ENCODE measurements at places on chromosomes 1 and 21.
A peak's percentile ranks its signal among the peaks of the same experiment; 100 is the strongest.

DNA sequence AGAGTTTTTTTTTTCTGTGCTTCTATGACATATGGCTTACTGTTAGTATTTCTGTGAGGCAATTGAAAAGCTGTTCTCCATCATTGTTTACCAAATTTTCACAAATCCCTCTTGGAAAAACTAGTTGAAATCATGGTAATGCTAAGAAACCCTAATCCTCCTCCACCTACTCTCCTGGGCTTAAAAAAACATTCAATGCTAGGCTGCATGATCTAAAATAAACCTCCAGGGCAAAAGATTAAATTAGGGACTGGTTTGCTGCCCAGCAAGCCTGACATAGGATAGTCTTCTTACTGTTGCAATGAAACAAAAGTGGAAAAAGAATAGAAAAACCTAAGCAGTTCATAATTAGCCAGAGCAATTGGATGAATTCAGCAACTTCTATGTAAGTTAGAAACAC lies 16.1 kb downstream of the C1orf52 start:
- DNase-seq, result no peak

- no peak for DNase-seq
Observed at GRCh38 chr1:47515164-47515789, 77.4 kb downstream of the FOXD2 start.

DNA sequence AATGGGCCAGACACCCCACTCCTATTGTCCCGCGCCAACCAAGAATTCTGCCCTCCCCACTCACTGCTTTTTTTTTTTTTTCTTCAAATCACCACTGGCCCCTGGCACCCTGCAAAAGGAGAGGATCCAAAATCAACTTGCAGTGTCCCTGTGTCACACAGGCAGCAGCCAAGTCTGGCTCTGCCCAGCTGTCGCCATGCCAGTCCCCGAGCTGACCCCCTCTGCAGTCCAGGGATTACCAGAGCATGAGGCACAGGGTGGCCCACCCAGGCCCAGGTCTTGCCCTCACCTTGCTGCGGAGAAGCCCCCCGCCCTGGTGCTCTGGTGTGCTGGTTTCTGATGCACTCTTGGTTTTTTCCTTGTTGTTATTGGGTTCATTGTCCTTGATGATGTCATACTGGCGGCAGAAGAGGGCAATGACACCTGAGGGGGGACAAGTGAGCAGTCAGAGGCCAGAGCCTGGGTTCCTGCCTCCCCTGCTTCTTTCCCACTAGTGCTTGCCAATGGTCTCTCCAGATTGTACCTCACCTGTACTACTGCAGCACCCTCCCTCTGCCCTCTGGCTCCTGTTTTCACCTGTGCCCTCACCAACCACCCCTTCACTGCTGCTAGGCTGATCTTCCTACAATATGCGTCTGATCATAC lies 6.2 kb downstream of the FNDC5 start:
- DNase-seq, result no peak

DNA sequence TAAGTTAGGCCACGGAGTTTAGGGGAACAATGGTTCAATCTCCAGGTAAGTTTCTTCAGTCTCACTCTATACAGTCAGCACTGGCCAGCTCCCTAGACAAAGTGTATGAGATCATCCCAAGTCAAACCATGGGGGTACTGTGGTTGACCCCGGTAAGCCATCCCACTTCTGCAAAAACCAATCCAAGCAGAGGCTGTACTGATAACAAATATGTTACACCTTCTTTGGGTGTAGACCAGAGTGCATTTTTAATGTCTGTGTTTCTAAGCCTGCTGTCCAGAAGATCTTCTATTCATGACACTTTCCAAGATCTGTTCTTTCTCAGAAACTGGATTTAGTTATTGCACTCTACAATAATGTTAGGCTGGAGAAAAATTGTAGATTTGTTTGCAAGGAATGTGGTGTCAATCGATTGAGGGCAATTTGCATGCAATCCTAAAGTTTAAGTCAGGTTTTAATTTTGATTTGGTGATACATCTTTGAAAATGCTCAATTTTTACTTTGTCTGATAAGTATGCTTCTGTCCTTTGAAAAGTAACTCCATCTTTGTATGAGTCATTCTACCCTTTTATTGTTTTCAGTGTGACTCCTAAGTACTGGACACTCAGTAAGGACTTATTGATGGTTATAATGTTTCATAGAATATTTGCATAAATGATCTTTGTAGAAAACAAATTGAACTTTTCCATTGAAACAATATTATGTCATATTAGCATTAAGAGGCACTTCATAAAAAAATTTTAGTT lies 152.4 kb downstream of the HLX start:
- DNase-seq, result no peak

GRCh38 chr1:107545056-107545577 lies 404.3 kb downstream of the NTNG1 start:
- no peak for DNase-seq

DNA sequence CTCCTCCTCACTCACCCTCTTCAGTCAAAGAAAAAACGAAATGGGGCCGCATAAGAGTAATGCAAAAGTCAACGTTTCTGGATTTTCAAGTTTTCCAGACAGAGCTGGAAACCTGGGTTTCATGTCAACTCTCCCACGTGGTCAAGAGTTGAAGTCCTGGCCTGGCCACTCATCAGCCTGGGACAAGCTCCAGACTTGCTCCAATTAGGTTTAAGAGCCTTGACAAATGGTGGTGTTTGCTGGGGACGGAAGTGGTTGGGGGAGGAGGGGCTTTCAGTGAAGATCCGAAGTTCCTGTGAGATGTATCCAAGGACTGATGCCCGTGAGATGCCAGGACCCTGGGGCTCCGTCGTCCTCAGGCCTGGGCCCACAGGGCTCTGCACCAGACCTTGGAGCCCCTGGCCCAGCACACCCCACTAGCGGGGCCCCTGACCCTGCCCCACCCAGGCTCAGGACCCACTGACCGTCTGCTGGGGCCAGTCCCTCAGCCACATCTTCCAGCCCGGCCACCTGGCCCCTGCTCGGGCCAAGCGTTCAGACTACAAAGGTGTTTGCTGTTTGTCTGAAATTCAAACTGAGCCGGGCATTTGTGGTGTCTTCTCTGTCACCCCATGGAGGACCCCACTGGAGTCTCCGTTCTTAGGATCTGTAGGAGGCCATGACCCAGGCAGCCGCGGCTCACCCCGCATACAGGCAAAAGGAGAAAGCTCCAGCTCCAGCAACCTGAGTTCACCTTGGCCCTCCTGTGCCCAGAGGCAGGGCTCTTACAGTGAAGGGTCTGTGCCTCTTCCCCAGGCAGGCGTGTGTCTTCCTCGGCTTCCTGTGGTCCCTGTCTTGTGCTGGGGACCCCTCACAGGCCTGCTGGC lies 53.3 kb downstream of the SIK1 start:
- no peak for DNase-seq

DNA sequence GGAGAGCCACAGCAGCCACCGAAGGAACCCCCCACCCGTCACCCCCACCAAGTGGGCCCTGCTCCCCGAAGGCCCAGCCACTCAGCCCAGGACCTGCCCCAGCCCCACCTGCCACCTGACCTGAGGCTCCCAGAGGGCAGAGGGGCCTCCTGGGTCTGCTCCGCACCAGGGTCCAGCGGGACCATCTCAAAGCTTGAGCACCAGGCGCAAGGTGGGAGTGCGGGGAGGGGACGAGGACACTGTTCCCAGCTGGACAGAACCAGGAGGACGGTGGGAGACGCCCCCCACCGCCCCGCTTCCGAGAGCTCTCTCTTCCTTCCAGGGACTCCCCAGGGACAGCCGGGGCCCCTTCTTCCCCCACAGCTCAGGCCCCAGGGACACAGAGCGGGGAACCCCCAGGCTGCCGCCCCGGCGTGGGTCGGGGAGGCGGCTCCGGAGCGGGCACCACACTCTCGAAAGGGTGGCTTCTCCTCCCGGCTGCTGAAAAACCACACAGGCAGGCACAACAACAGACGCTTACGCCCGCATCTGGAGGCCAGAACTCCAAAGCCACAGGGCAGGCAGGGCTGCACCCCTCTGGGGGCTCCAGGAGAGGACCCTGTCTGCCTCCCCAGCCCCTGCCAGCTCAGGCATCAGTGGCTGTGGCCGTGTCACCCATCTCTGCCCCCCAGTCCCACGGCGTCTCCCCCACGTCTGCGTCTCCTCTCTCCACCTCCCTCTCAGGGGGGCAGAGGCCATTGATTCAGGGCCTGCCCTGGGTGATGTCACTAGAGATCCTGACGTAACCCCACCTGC lies 1.9 kb upstream of the TTLL10 start:
- no peak for DNase-seq

DNA sequence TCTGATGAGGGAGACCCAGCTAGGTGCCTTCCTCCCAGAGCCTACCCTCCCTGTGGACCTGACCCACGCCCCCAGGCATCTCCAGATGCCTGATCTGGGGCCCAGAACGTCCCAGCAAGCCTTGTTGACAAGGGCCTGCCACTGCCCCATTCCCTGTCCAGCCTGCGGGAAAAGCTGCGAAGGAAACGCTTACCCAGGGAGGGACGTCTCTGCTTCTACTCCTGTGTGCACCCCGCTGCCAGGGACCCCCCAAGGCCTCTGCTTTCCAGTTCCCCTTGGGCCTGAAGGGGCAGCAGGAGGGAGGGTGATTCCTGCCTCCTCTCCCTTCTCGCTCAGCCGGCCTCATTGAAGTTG lies 11.6 kb upstream of the CLSTN1 start:
- DNase-seq, result no peak

DNA sequence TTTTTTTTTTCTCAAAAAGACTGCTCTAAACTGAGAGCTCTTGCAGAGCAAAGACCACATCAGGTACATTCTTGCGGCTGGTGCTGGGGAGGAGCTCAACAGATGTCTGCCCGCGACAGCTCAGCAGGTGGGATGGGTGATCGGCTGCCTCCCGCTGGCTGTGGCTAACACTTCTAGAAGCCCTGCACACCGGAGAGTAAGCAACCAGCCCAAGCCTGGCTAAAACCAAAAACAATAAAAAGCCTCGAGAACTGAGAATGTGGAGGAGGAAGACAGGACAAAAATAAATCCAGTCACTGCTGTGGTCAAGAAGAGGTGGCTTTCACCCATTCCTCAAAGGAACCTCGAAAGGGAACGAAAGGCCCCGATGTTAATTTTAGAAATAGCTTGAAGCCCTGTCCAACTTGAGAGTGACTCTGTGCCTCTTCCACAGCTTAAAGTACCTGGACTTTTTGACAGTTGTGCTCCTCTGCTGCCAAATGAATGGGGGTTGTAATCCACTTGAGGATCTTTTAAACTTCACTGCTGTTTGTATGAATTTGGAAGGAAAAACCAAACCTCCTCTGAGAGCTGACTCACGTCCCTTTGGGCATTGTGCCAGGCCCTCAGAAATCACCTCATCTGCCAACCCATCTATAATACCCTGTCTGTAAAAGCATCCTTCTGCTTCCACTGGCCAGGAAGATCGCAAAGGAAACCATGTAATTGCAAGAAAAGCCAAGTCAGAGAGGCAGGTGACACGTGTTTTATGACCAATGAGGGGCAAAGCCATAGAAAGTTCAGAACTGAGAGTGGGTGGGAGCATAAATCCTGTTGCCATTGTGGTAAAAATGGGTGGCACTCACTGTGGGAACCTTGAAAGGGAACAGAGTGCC lies 78.6 kb downstream of the KCNN3 start:
- DNase-seq, result peak; percentile 44

DNA sequence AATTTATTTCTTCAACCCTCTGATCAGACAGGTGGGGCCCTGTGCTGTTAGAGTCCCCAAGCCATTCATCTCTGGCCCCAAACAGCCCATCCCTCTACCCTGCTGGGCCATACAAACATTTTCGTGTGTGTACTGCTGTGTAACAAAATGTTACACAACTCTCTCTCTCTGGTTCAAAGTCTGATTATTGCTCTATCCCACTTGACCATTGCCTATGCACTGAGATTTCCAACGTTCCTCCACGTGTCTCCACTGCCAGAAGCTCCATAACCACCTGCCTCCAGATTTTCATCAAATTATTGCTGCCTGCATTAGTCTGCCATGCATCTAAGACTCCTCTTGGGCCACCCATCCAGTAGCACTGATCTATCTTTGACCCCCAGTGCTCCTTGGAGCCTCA lies 104.8 kb downstream of the ELAVL4 start:
- DNase-seq, result no peak

DNA sequence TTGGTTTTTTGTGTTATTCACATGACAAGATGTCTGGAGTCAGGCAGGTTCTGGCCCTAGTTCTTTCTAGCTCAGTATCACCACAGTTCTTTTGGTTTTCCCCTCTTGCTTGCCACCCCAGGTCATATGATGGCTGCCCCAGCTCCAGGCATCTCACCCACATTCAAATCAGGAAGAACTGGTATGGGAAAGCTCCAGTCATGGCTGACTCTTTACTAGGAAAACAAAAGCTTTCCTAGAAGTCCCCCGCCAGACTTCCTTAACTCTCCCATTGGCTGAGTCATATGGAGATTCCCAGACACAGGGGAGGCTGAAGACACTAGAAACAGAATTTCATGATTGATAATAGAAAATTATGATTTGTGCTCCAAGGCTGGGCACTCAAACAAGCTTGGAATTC lies 22.1 kb upstream of the EYA3 start:
- DNase-seq, result no peak

- no peak for DNase-seq
Observed at GRCh38 chr1:33384040-33384812, 46.7 kb downstream of the PHC2 start.

- peak; percentile 60 for DNase-seq
Observed at GRCh38 chr1:43991476-43992231, at the start of gene CCDC24. TSS of gene CCDC24 (plus strand) at chr1:43991599. CDS start at chr1:43991879, 280 bp downstream.

DNA sequence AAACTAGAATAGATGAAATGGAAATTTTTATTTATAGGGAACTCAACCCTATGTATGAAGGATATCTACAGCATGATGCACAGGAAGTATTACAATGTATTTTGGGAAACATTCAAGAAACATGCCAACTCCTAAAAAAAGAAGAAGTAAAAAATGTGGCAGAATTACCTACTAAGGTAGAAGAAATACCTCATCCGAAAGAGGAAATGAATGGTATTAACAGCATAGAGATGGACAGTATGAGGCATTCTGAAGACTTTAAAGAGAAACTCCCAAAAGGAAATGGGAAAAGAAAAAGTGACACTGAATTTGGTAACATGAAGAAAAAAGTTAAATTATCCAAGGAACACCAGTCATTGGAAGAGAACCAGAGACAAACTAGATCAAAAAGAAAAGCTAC lies 7.9 kb downstream of the USP1 start:
- no peak for DNase-seq

- no peak for DNase-seq
Observed at GRCh38 chr21:42393443-42393950, 2.4 kb downstream of the TMPRSS3 start.

- DNase-seq, result no peak
Observed at GRCh38 chr1:33348194-33348593, 27.3 kb upstream of the A3GALT2 start.

DNA sequence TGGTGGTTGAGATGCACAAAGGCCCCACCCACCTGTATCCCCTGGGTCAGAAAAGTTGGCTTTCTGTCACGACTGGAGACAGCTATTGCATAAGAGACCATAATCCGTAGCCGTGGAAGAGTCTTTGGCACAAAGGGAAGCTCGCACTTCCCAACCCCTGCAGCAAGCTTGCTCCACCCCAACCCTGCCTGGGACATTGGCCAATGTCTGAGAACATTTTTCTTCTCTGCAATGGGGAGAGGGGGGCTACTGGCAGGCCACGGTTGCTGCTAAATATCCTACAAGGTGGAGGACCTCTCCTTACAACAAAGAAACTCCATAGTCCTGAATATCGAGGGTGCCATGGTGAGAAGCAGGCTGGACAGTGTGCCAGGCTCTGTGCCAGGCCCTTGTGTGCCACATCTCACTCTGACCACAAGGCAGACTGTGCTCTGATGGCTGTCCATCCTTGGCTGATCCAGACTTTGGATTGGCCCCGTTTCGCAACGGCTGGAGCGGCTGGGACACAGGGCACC lies 104.1 kb downstream of the CSMD2 start:
- no peak for DNase-seq

Data from stimulated activated CD8-positive, alpha-beta memory T cell treated with anti-CD3 and anti-CD28 coated beads, Interleukin-4, amount 100 ng/mL, for 4 hours (primary cell).